KBM-7 (cell line): ENCODE measurements at places on chromosomes 12 and 14.

DNA sequence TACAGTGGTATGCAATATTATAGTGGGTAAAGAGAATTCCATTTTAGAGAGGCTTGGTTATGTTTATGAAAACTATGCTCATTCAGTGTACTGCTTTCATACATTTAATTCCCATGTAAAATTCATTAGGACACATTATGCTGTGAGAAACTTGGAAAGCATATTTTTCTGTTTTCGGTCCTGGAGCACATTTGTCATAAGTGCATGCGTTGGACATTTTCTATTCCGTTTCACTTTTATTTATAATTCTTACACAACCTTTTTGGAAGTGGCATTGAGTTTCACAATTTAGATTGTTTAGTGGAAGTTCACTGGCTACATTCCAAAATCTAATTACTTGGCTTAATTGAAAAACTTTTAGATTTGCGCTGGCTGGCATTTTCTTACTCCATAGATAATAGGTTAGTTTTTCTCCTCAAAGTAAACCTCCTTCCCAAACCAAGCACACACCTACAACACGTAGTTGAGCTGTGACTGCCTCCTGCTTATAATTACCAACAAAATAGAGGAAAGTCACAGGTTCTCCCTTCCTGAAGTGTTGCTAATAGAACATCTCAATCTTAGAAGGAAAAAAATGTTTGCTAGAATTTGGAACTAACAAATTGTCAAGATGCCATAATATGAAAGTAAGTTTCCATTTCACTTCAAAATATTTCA, 938.5 kb downstream of the TRHDE start:
- no peak for DNase-seq

DNA sequence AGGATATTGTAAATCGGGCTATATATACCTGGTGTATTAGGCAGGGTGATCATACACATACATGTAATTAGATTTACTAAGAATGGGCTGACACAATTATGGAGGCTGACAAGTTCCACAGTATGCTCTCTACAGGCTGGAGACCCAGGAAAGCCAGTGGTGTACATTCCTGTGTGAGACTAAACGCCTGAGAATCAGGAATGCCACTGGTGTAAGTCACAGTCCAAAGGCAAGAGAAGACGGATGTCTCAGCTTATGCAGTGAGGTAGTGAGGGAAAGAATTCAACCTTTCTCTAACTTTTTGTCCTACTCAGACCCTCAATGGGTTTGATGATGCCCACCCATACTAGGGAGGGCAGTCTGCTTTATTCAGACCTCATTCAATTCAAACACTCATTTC, 57.1 kb downstream of the METTL25 start:
- DNase-seq: no peak

- no peak for DNase-seq
Measured at GRCh38 chr12:106974511-106974910, 12.4 kb downstream of the MTERF2 start.

- no peak for DNase-seq
Measured at GRCh38 chr12:7581625-7582024, 78.0 kb upstream of the CD163 start.

DNA sequence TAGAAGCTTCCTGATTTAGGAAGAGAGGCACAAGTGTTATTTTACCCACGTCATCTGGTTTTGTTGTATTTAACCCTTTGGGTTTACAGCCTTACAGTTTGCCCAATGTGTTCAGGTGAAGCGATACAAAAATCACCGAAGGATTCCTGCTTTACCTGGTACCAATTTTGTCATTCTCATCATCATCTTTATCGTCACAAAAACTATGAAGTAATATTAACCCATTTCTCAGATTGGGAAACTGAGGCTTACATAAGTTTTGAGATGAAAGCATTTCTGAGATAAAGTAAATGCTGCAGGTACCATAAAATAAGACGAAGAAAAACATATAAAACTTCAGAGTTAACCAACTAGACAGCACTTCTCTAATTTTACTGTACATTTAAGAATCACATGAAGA, 370.6 kb upstream of the OR4E1 start:
- DNase-seq: no peak

DNA sequence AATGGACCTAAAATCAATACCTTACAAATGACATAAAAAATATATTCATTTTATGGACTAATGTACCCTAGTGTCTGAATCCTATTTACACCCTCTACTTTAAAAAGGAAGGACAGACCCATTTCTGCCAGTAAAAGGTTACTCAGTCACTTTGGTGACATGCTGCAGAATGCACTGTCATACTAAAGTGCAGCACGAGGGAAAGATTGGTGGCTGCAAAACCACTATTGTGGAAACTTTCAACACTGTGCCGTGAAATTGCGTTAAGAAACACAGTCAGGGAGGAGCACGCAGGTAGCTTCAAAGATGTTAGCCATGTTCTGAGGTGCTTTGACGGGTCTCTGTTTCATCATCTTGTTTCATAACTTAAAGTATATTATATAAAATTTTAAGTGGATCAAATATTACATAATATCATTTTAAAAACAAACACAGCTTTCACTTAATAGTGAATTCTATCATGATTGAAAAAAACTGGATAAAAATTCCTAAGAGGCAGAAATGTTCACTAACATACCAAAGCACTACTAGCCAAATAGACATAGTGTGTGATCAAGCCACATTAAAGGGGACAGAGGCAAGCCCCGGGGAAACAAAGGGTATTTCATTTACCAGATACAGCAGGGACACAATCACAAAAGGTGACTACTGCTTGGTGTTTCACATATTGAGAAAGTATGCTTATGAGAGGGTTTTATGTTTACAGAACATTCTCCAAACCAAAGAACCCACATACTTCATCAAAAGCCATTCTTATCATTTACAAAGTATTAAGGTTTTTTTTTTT, 330.8 kb upstream of the SOX5 start:
- no peak for DNase-seq

DNA sequence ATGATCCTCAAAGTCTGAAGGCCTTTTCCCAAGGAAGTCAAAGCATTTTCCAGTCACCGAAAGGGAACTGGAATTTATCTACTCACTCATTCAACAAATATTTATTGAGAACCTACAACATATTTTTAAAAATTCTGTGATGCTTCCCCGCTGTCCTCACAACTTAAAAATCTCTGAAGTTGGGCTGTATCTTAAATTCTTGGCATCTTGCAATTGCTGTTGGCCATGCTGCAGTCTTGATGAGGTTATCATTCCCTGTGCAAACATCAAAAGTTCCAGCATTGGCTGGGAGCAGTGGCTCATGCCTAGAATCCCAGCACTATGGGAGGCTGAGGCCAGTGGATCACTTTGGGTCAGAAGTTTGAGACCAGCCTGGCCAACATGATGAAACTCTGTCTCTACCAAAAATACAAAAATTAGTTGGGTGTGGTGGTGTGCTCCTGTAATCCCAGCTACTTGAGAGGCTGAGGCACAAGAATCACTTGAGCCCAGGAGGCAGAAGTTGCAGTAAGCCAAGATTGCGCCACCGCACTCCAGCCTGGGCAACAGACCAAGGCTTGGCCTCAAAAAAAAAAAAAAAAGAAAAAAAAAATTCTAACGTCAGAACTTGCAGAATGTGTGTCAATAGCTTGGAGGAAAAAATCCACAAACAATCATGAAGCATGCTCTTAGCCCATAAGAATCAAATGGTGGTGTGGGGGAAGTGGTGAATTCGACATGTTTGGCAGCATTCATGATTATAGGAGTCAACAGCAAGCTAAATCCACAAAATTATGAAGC, 34.9 kb downstream of the CCDC177 start:
- DNase-seq: no peak

DNA sequence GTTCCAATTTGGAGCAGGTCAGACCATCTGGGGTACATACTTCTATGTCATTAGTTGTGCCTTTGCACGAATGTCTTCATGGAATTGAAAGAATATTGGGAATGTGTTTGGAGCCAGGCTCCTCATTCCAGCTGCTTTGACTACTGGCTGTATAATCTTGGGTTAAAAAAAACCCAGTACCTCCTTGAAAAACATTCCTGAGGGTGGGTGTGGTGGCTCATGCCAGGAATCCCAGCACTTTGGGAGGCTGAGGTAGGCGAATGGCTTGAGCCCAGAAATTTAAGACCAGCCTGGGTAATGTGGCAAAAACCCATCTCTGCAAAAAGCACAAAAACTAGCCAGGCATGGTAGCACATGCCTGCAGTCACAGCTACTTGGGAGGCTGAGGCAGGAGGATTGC, 125.6 kb downstream of the TTC8 start:
- DNase-seq: no peak

- peak; percentile 27 for DNase-seq
Measured at GRCh38 chr12:75779891-75780496, 251.6 kb downstream of the PHLDA1 start.

DNA sequence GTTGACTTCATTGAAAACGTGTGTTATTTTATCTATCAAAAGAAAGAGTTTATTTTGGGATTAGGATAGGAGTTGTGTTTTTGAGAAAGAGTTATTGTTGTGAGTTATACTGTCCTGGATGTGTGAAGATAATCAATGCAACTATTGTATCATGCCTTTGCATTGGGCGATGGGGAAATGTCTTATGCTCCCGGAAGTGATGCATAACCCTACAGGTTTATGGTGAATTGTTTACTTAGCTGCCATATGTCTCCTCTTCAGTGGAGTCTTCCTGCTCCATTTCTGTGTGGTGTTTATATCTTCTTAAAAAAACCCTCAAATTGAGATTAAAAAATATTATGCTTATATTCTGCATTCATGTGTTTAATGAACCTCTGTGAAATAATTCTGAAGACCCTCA, 6.5 kb downstream of the PDE3A start:
- no peak for DNase-seq

DNA sequence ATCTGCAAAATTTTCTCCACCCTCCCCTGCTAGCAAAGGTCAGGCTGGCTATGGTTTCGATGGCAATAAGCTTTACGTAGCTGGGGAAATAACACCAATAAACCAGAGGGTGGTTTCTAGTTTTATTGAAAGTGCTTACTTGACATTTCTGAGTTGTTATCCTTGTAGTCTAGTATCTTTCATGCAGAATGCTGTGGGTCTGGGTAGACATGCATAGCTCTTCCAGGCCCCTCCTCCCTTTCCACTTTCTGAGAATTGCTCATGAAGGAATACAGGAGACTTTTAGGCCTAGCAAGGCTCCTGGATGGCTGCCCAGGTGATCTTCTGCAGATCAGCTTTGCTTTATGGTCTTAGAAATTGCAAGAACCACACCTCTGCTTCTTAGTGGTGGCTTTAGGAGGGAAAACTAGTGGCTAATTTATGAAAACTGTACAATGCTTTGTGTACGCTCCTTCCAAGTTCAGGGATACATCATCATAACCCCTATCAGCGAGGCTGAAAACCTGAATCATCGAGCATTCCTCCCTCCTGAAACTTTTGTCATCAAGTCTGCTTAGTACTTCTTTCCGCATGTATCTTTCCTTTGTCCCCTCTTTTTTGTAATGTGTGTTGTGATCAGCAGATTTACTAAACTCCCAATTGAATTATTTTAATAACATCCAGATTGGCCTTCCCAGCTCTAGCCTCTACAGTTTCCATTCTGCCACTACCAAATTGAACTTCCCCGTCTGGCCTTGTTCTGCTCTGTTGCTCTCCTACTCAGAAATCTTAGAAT, 473.0 kb downstream of the RAD51B start:
- DNase-seq: no peak

- no peak for DNase-seq
Measured at GRCh38 chr14:64550621-64551333, 1.0 kb downstream of the PPP1R36 start.

DNA sequence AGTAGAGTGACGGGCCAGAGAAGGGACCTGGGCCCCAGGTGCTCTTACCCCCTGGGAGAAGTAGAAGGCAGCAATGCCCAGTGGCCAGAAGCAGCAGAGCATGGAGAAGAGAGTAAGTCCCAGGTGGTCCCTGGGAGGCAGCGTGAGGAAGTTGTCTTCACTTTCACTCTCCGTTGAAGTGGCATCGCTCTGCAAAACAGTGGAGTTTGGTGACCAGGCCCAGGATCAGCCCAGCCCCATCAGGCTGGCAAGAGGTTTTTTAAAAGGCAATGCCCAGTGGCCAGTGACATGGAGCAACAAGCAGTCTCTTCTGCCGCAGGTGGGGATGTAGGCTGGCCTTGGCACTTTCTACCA, 18.2 kb downstream of the SYNDIG1L start:
- no peak for DNase-seq

DNA sequence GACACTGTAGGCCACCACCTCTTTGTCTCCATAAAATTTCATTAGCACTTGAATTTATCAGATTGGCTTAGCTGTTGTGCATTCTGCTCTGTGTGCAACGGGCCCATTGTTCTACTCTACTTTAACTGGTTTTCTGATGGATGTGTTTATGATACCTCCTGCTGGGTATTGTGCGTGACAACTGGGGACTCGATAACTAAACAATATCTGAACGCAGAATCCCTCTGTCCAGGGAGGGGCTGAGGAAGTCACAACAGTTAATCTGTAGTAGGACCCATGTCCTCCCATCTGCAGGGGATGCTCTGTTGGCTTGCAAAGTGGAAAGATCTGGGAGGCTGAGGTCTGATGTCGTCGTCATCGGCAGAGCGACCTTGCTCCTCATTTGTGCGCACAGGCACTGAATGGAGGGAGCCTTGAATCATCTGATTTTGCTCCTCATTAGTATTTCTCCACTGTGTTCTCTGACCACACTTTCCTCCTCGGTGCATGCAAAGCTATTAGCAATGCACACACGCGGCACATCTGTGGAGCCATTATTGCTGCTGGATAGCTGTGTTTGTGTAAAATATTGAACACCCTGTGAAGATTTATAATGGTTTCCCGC, 422.5 kb downstream of the NRXN3 start:
- no peak for DNase-seq

GRCh38 chr12:81500788-81501187, 258.4 kb downstream of the PPFIA2 start:
- DNase-seq: no peak

DNA sequence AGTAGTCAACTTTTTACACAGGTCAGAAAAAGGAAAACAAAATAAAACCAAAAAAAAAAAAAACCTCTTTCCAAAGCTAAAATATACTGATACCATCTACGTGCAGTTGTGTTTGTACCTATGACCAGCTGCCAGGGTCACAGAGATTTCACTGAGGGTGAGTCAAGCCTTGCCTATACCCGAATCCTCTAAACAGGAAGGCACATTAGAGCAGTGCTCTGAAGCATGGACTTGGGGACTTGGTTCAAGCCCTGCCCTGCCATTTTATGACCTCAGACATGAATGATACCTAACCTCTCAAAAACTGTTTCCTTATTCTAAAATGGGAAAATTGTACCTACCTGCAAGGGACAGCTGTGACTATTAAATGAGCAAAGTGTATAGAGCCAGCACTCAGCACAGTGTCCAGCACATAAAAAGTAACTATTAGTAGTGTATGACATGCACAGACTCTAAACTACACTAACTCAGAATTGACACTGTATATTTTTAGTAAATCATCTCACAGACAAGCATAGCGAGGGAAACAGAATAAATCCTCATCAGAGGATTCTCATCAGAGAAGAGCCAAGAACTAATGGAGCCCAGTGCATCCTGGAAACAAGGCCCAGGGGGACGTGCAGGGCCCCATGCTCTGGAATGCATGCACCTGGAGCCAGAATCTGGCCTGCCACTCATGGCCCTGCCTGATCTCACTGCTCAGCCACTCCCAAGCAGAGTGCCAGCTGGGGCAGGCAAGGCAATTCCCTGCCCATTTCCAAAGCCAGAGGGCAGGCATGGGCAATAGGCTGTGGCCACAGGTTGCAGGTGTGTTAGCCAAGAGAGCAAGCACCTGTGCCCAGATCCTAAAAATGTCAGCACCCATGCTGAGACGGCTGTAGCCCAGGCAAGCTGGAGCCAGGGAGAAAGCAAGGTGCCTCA, 57.0 kb downstream of the NT5DC3 start:
- no peak for DNase-seq
